ENCODE measurements at places on chromosomes 1 and 21. TPM values are rescaled to one million over a fixed set of nuclear protein-coding genes. Genes with fewer than 3 reads are reported as not detected.

NCMAP gene
- polyA plus RNA-seq, result not detected

FMO1 gene
- not detected for polyA plus RNA-seq

GBP4 gene
- polyA plus RNA-seq, result 10.1 TPM

GPR89B gene
- polyA plus RNA-seq, result 15.0 TPM

TDRD5 gene
- not detected for polyA plus RNA-seq

NCAM2 gene
- not detected for polyA plus RNA-seq

C8B gene
- polyA plus RNA-seq, result not detected

TMPRSS15 gene
- not detected for polyA plus RNA-seq

ZC3H12A gene
- polyA plus RNA-seq, result 20.6 TPM

Data from IgD-negative memory B cell (primary cell).